ENCODE measurements at places on chromosomes 2 and 18.

- DNase-seq, result no peak
Observed at GRCh38 chr2:17853799-17854198, 24.7 kb upstream of the KCNS3 start.

- DNase-seq, result no peak
Observed at GRCh38 chr2:51424418-51424817, 392.5 kb upstream of the NRXN1 start.

DNA sequence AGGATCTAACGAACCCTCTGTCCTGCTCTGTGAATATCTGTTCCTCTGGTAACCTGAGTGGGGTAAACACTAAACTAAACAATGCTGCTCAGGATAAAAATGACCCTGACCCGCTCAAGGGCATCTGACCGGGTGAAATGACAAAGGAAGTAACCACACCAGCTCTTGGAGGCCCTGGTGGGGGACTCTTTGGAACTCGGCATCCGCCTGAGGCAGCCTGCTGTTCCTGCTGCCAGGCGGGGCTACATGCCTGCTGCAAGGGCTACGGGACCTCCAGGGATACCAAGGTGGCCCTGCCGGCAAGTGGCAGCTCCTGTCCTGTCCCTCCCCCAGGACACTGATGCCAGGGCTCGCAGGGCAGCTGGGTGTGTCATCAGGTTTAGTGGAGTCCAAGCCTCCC lies 273.3 kb downstream of the HDAC4 start:
- no peak for DNase-seq

DNA sequence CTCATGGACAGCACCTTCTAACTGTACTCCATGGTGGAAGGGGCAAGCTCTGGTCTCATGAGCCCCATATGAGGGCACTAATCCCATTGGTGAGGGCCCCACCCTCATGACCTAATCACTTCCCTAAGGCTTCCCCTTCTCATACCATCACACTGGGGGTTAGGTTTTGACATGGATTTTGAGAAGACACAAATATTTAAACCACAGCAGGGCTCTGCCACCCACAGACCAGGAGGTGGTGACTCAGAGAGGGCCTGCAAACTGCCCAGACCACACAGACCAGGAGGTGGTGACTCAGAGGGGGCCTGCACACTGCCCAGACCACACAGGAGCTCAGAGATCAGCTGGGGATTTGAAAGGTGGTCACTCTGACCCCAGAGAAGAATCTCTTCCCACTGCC lies 222.0 kb downstream of the KLHL29 start:
- no peak for DNase-seq

GRCh38 chr2:95375532-95376150 lies 26.9 kb upstream of the FAHD2A start:
- DNase-seq, result no peak

DNA sequence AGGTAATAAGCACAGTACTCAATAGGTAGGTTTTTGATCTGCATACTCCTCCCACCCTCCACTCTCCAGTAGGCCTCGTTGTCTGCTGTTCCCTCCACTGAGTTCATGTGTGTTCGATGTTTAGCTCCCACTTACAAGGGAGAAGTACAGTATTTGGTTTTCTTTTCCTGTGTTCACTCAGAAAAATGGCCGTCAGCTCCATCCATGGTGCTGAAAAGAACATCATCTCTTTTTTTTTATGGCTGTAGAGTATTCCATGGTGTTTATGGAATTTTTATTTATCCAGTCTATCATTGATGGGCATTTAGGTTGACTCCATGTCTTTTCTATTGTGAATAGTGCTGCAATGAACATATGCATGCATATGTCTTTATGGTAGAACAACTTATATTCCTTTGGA lies 849.7 kb upstream of the NRXN1 start:
- DNase-seq, result no peak
